ENCODE measurements at places on chromosomes 12 and 14.
A peak's percentile ranks its signal among the peaks of the same experiment; 100 is the strongest.

DNA sequence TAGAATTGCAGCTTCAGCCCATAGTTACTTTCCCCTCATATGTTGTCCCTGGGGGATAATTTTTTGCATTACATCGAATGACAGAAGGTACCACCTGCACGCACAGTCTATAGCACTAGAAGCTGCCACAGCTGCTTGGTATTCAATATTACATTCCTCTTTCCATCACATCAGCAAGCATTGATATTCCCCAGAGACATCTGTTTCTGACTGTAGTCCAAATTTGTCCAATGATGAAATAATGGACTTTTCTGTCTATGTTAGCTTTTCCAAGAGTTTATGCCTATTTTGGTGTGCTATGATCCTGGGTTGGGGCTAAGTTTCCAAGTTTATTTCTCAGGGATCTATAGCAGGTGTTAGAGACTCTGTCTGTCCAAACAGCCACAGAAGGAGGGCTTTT is 335.4 kb downstream of the LRIG3 start:
- no peak for DNase-seq

DNA sequence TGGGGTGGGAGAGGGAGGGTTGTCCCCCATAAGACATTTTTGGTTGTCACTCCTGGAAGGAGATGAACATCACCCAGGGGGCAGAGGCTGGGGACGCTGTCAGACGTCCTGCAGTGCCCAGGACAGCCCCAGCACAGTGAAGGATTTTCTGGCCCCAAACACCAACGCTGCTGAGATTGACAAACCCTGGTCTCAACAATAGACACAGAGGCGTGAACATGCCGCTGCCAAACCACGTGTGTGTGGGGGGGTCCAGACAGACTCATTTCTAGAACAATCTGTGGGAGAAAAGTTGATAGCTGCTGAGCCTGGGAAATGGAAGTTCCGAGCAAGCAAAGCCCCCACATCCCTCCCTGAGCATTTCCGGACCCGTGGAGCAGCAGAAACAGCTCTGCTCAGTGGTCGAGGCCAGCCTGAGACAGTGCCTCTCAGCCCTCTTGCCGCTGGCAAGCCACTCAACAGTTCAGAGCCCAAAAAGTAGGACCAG is 43.8 kb upstream of the CLMN start:
- no peak for DNase-seq

GRCh38 chr14:30607156-30607780 is 14.9 kb upstream of the SCFD1 start:
- no peak for DNase-seq

DNA sequence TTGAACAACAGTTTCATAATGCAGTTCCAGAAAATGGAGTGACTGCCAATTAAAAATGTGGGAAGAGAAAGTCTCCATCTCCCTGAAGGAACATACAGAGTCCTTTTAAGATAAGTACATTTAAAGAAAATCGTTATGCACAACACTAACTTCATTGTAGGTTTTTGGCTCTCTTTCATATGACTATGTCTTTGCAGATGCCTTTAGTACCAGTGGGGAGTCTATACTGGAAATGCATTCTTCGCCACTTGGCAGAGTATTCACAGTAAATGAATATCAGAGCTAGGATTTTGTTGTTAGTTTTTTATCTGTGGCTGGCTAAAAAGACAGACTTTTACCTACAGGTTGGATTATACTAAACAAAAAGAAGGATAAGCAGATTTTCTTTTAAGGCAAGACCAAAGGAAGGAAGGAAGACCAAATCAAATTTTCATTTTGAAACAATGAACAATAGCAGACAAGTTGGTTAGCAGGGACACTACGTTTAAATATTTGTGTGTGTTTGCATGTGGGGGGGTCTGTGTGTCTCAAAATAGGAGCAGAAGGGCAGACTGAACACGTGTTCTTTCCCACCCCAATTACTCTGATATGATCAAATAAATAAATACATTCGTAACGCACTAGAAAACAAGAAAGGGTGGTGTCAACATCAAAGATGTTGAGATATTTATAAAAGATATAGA is 124.5 kb downstream of the BTG1 start:
- no peak for DNase-seq

DNA sequence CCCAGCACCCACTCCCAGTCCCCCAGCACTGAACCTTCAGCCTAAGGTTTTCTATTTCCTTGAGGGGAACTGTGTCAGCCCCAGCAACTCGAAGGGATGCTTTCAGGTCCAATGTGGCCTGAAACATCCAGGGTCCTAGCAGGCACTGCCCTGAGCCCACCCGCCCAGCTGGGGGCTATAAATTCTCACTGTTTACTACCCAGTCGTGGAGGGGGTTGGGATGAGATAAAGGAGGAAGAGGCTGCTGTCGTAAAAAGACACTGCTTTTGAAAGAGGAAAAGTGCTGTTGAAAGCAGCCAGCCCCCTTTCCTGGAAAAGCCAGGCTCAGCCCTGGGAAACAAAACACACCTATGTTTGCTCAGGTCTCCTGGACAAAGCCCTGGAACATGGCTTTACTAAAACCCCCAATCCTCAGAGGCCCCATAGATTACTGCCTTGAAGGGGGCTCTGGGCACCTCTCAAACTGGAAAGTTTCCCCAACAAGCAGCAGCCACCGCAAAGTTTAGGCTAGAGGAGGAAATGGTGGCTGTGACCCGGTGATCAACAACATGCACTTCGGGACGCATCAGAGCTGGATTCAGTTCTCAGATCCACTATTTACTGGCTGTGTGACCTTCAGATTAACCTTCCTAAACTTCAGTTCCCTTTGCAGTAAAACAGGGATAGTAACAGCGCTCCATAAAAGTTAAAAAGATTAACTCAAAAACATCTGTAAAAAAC is 51.0 kb downstream of the ACTN1 start:
- no peak for DNase-seq

- peak; percentile 77 for DNase-seq
Measured at GRCh38 chr12:122888232-122888752, 7.6 kb downstream of the VPS37B start.

DNA sequence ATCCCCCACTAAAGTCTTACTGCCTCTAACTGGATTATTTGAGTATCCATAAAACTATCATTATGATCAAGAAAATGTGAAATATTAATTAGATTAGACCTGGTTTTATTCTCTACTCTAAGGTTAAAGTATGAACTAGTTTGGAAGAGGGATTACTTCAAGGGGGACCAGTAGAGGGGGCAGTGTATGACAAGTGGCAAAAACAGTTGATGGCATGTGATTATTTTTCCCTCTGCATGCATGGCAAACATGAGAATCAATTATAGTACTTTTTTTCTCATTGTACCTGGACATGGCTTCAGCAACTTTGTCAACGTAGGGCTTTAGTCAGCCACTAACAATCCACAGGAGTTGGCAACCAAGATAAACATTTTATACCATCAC is 145.0 kb upstream of the SLC38A2 start:
- DNase-seq: no peak

GRCh38 chr12:88743946-88744685 is 163.8 kb upstream of the KITLG start:
- no peak for DNase-seq

- DNase-seq: no peak
Measured at GRCh38 chr12:132432721-132433577, 57.0 kb upstream of the FBRSL1 start.

GRCh38 chr14:23464700-23465099 is 4.8 kb upstream of the NGDN start:
- DNase-seq: no peak

GRCh38 chr12:109892748-109893147 is 7.3 kb upstream of the TCHP start:
- DNase-seq: no peak

- no peak for DNase-seq
Measured at GRCh38 chr14:84029720-84030119, 1500.2 kb upstream of the FLRT2 start.

GRCh38 chr12:25401547-25402345 is 151.0 kb upstream of the KRAS start:
- no peak for DNase-seq

- no peak for DNase-seq
Measured at GRCh38 chr12:76450690-76451089, 102.5 kb upstream of the BBS10 start.

- DNase-seq: peak; percentile 66
Measured at GRCh38 chr12:67515679-67516340, 132.7 kb upstream of the DYRK2 start.

DNA sequence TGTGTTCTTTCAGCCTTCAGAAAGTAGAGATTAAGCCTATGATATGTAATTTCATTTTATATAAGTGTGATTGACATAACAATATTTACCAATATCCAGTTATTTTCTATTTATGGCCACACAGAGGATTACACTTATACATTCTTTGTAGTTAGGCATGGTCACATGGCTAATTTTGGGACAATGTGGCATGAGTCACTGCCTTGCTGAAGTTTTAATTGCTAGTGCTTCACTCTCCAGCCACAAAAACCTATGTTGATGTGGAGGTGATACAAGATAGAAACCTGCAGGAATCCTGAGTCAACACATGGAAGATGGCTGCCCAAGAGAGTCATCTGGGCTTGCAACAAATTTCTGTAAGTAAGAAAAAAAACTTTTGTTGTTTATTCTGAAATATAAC is 17.0 kb downstream of the CLEC14A start:
- no peak for DNase-seq

DNA sequence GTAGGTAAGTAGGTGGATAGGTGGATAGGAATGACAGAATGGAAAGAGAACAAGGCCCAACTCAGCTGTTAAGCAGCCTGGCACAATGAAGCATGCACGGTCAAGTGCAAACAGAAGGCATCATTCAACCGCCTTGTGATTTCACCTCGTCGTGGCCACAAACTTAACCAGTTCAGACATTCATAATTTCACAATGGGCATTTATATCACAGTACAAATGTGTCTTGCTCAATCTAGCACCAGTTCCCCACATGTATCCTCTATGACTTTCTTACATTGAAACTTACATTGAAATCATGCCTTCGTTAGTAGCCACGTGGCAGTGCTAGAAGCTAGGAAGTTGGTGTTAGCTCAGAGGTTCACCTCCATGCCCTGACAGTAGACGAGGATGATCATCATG is 207.5 kb downstream of the ETV6 start:
- no peak for DNase-seq

DNA sequence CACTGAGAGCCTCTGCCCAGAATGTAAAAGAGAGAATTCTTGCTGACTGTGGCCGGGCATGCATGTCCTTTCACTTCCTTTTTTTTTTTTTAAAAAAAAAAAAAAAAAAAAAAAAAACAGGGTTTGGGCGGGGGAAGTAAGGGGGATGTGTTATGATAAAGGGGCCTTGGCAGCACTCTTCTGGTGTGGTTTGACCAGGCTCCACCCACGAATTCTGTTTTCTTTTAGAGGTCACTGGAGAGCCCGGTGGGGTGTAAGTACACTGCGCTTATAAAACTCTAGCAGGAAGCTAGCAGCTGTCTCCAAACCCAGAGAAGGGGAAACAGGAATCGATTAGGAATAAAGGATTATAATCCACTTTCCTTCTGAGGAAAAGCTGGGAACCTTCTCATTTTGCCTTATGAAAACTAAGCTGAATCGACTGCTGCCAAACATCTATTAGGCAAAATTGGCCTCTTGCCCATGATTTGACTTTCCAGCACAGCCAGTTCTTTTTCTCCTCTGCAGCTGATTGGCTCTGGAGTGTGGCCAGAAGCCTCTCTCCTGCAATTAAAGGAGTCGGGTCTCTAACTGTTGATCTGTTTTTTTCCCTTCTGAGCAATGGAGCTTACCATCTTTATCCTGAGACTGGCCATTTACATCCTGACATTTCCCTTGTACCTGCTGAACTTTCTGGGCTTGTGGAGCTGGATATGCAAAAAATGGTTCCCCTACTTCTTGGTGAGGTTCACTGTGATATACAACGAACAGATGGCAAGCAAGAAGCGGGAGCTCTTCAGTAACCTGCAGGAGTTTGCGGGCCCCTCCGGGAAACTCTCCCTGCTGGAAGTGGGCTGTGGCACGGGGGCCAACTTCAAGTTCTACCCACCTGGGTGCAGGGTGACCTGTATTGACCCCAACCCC is 27.7 kb upstream of the HIGD1C start:
- DNase-seq: peak; percentile 90

Measured in NCI-H1105 treated with DMSO at 0.1 percent for 48 hours (cell line).